Amniotic stem cell (primary cell): ENCODE measurements at places on chromosomes 1 and 21.

DNA sequence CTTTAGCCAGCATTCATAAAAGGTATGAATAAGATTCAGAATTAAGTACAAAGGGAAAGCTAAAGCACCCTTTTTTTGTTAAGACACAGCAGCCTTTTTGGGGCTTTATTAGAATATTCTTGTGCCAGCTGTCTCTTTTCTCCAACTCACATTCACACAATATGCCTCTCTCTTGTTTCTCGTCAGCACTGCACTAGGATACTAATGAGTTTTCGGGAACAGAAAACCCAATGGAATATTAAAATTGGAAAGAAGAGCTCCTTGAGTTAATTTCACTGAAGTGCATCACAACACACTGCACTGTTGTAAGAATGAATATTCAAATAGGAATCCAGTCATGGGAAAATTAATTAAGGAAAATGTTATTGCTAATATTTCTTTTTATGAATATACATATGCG lies 410.4 kb upstream of the BEND5 start:
- no peak for DNase-seq

DNA sequence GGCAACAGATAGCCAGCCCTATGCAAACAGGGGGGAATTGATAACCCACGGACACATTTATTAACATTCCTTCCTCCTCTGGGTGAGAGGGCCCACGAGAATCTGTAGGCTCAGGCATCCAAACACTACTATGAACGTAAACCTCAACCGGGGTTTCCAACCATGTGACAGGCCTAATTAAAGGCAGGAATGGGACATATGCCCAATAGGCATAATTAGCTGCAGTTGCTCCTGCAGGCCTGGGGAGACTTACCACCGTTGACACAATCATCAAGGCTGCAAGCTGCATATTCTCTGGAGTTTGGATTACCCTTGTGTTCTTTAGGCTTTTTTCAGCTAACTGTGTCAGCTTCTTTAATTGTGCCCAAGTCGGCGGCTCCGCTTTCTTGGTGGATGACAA lies 22.2 kb upstream of the GBP1 start:
- DNase-seq = no peak

- DNase-seq = no peak
These were observed 175.4 kb downstream of the HS2ST1 start for GRCh38 chr1:87089823-87090222.

- DNase-seq = no peak
These were observed 8.2 kb downstream of the CEP170 start for GRCh38 chr1:243246916-243247315.

DNA sequence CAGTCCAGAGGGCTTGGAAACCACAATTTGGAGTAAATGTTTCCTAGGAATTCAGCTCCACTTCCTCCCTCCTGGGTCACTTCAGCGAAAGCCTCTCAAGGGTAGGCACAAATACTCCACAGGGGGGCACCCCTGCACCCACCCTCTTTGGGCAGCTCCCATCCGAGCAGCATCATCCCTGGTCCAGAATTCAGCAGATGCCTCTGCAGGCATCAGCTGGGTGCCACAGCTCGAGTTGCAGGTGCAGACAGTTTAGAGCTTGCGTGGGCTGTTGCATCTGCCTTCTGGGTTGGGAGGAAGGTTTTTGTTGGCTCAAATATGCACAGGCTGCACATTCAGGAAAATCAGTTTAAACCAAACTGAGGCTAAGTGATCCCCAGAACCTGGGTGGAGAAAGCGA lies 25.0 kb downstream of the KANK4 start:
- DNase-seq = no peak
